Left colon (tissue), 2 donors: ENCODE measurements at places on chromosomes 7 and 10.

DNA sequence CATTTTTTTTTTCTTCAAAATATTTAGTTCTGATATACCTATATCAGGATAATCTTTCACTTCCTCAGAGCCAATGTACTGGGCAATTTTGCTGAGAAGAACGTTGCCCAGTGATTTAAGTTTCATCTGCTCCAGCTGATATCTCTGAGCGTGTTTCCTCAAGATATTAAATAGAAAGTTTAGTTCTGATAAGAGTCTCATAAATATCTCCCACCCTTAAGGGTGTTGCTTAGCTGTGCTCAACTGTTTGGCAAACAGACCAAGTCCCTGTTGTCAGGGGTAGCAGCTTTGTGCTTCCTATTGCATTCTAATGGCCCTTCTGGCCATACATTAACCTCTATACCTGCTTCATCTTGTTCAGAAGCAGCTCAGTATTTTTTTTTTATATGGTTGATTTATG lies 84.7 kb upstream of the GPR141 start:
- DNase-seq: no peak

- DNase-seq: no peak
Observed at GRCh38 chr10:18271491-18271890, 131.3 kb downstream of the CACNB2 start.

DNA sequence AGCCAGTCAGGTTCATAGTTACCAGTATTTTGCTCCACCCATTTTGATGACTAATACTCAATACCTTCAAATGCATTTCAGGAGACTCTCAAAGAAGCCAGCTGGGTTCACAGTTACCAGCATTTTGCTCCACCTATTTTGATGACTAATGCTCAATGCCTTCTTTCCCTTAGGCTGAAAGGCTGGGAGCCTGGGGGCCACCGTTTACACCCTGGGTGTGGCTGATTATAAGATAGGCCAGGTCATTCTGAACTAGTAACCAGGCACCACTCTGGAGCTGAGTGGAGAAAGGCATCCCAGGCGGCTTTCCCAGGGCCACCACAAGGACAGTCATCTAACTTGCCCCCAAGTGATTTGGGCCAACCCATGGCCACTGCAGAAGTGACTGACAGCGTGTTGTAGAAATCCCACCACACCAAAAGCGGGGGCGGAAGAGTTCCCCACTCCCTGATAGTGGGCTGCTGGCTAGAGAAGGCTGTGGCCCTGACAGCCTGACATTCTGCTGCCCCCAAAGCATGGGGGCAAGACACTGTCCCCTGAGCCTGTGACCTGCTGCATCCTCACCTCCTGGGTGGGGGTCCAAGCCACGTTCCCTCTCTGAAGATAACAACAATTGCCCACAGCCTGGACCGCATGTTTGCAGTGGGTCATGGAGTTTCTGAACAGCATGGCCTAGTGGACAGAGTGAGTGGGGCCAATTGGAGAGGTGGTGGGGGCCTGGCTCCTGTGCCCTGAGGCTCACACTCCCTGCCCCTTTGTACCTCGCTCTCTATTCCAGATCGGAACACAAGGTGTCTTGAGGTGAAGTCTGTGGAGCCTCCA lies 23.0 kb upstream of the ZNF488 start:
- no peak for DNase-seq

- DNase-seq: peak; percentile 61
Observed at GRCh38 chr7:74479066-74479781, 25.5 kb downstream of the GTF2IRD1 start.

DNA sequence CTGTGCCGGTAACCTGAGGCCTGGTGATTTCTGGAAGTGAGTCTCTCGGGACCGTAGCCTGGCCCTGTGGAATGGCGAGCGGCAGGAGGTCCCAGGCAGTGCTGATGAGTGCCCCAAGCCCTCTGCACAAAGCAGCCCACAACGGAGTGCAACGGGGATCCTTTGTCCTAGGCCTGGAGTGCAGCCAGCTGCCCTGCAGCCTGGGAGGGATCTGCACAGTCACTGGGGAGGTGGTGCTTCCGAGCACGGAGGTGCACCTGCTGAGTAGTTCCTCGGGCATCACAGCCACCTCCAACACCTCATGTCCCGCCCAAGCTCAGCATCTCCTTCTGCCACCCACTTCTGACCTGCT lies 162.8 kb upstream of the ZMIZ1 start:
- DNase-seq: no peak
